Karpas-422 (cell line): ENCODE measurements at places on chromosomes 1 and 21. TPM values are rescaled to one million over a fixed set of nuclear protein-coding genes. Genes with fewer than 3 reads are reported as not detected.
A peak's percentile ranks its signal among the peaks of the same experiment; 100 is the strongest.

Gene OLIG2
- not detected in 2 replicates for total RNA-seq

Gene OR2L8
- not detected in 2 replicates for total RNA-seq

Gene TTC39A
- total RNA-seq: not detected in 2 replicates

Gene MFAP2
- total RNA-seq: not detected in 2 replicates

Gene PHC2
- total RNA-seq: 54.3 and 79.5 TPM in 2 replicates

Gene ERICH3
- total RNA-seq: 0.04 TPM in 1 of 2 replicates, not detected in the other

Gene USP48
- total RNA-seq: 26.3 and 35.1 TPM in 2 replicates

DNA sequence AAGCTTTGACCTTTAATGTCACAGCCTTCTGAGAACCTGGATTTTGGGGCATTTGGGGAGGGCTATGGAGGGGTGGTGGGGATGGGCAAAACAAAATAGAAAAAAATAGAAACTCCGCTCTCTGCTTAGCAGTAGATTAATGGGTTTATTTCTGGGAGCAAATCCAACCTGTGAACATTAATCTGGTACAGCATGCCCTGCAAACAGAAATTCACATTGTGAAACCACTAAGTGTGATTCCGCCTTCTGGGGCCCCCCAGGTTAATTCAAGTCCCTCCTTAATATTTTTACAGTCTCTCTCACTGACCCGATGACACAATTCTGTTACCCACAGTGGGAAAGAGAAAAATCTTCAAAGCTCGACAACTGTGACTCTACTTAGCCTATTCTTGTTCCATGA, 76.4 kb downstream of the TIAM1 start:
- no peaks in the 10 kb centered on the region for H3K4me1 ChIP-seq
- no peaks in the 10 kb centered on the region for H3K36me3 ChIP-seq
- H3K27me3 ChIP-seq: no peaks in the 10 kb centered on the region
- no peak for DNase-seq
- no peak overlapping the region for H3K27ac ChIP-seq

- no peak overlapping the region for H3K27ac ChIP-seq
- no peak overlapping the region for H3K4me3 ChIP-seq
- DNase-seq: no peak
- H3K36me3 ChIP-seq: no peaks in the 10 kb centered on the region
- H3K4me1 ChIP-seq: no peaks in the 10 kb centered on the region
Measured at GRCh38 chr1:164591858-164592257, 32.9 kb downstream of the PBX1 start.

- H3K4me3 ChIP-seq: no peak overlapping the region
- H3K4me1 ChIP-seq: no peaks in the 10 kb centered on the region
- no peak for DNase-seq
- H3K27ac ChIP-seq: no peak overlapping the region
- H3K36me3 ChIP-seq: no peaks in the 10 kb centered on the region
- no peaks in the 10 kb centered on the region for H3K27me3 ChIP-seq
Measured at GRCh38 chr1:179761296-179761695, 18.2 kb downstream of the FAM163A start.

DNA sequence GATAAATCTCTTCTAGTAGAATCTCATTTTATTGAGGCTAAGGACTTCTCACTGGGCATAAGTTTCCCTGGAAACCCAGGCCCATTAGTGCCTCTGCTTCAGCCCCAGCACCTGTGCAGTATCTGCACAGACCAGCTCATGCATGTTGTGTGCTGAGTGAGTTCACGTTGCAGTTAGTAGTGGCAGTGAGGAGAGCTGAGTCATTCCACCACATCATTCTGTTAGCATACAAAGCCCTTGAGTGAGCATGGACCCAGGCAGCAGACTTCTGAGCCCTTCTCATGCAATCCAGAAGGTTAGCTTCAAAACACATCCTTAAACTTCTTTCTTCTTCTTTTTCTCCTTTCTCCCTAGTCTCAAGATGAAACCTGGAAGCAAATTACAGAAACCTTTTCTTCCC, 45.8 kb upstream of the NTPCR start:
- H3K27me3 ChIP-seq: no peaks in the 10 kb centered on the region
- no peak for DNase-seq
- no peaks in the 10 kb centered on the region for H3K36me3 ChIP-seq
- H3K27ac ChIP-seq: no peak overlapping the region
- no peaks in the 10 kb centered on the region for H3K4me1 ChIP-seq

GRCh38 chr1:225514671-225515081, 86.8 kb upstream of the LBR start:
- DNase-seq: no peak
- no peaks in the 10 kb centered on the region for H3K27me3 ChIP-seq
- no peak overlapping the region for H3K27ac ChIP-seq

DNA sequence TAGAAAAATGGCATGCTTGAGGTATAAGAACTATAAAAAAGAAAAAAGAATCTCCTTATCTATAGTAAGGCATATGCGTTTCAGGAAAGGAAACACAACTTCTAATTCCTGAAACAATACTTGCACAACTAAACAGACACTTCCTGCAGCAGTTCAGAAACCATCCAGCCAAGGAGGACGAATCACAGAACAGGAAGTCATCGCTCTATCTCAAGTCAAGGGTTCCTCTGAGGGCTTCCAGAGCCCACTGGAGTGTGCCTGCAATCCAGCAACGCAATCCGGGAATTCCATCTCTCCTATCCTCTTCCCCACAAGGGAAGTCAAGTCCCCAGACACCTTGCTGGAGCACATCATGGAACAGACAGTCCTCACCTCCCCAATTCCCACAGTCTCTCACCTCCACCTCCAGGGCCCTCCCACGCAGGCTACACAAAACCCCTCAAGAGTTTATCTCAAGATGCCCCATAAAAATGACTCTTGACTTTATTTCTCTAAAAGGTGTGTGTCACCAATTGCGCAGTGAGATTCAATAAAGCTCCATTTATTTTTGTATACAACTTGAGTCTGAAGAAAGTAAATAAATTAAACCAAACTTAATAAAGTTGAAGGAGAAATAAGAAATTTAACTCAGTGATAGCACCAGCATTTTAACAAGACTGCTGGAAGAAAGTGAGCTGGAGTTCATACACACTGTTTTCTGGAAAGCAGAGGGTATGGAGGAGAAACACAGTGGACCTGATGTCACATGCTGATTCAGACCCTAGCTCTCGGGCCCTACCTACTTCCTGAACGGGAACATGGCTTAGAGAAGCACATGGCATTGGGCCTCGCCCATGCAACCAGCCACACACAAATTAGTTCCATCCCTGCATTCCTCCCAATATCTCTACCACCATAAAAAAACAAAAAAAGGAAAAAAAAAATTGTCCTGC, 39.9 kb downstream of the SIPA1L2 start:
- no peak overlapping the region for H3K4me3 ChIP-seq
- H3K36me3 ChIP-seq: no peaks in the 10 kb centered on the region
- no peaks in the 10 kb centered on the region for H3K27me3 ChIP-seq
- H3K27ac ChIP-seq: no peak overlapping the region
- no peak for DNase-seq
- no peaks in the 10 kb centered on the region for H3K4me1 ChIP-seq

- no peak overlapping the region for H3K27ac ChIP-seq
- no peak overlapping the region for H3K4me3 ChIP-seq
- H3K4me1 ChIP-seq: peaks cover 9% of the 10 kb centered on the region
- DNase-seq: no peak
Measured at GRCh38 chr21:37848721-37849490, 67.4 kb downstream of the KCNJ6 start.

- no peaks in the 10 kb centered on the region for H3K36me3 ChIP-seq
- no peak for DNase-seq
- no peaks in the 10 kb centered on the region for H3K27me3 ChIP-seq
- H3K4me3 ChIP-seq: no peak overlapping the region
Measured at GRCh38 chr1:192866241-192866868, 57.5 kb downstream of the RGS2 start.

- no peak for DNase-seq
- H3K4me3 ChIP-seq: no peak overlapping the region
- no peaks in the 10 kb centered on the region for H3K27me3 ChIP-seq
- H3K36me3 ChIP-seq: no peaks in the 10 kb centered on the region
- H3K4me1 ChIP-seq: no peaks in the 10 kb centered on the region
Measured at GRCh38 chr1:162385702-162386101, 4.2 kb downstream of the C1orf226 start.

DNA sequence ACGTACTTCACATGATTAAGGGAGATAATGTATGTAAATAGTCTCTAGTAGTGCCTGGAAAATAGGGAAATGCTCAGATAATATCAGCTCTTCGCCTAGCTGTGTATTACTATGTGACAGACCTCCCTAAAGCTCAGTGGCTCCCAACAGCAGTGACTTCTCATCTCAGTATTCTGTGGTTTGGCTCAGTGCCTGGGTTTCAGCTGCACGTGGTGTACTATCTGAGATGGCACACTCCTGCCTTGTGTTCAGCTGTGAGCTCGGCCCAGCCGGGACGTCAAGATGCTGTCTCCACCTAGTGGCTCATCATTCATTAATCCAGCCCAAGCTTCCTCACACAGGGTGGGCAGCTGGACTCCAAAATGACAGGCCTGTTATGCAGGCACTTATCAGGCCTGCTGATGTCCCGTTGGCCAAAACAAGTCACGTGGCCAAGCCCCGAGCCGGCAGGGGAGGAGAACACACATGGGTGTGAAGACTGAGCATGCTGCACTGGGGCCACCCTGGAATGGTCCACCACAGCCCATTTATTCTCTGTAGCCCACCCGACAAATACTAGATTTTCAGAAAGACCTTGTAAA, 17.8 kb downstream of the SLFNL1 start:
- H3K27ac ChIP-seq: peak overlapping the region; percentile 62
- H3K36me3 ChIP-seq: peaks cover 82% of the 10 kb centered on the region
- no peak overlapping the region for H3K4me3 ChIP-seq
- peaks cover 39% of the 10 kb centered on the region for H3K4me1 ChIP-seq
- H3K27me3 ChIP-seq: no peaks in the 10 kb centered on the region
- DNase-seq: peak; percentile 94

GRCh38 chr1:89732643-89733222, 88.1 kb upstream of the LRRC8D start:
- no peak overlapping the region for H3K4me3 ChIP-seq
- no peak for DNase-seq
- no peak overlapping the region for H3K27ac ChIP-seq
- H3K27me3 ChIP-seq: no peaks in the 10 kb centered on the region
- H3K4me1 ChIP-seq: no peaks in the 10 kb centered on the region

DNA sequence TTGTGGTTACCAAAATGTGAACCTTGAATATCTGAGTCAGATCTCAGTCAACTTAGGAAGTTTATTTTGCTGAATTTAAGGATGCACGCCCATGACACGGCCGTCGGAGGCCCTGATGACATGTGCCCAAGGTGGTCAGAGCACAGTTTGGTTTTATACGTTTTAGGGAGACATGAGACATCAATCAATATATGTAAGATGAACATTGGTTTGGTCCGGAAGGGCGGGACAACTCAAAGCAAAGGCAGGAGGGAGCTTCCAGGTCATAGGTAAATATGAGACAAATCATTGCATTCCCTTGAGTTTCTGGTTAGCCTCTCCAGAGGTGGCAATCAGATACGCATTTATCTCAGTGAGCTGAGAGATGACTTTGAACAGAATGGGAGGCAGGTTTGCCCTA, 1.0 kb upstream of the PRMT2 start:
- DNase-seq: no peak
- peaks cover 44% of the 10 kb centered on the region for H3K4me1 ChIP-seq
- H3K4me3 ChIP-seq: peak overlapping the region; percentile 88

GRCh38 chr1:91166106-91166712, 144.4 kb upstream of the ZNF644 start:
- no peaks in the 10 kb centered on the region for H3K36me3 ChIP-seq
- H3K27me3 ChIP-seq: no peaks in the 10 kb centered on the region
- no peaks in the 10 kb centered on the region for H3K4me1 ChIP-seq
- no peak overlapping the region for H3K4me3 ChIP-seq
- H3K27ac ChIP-seq: no peak overlapping the region

DNA sequence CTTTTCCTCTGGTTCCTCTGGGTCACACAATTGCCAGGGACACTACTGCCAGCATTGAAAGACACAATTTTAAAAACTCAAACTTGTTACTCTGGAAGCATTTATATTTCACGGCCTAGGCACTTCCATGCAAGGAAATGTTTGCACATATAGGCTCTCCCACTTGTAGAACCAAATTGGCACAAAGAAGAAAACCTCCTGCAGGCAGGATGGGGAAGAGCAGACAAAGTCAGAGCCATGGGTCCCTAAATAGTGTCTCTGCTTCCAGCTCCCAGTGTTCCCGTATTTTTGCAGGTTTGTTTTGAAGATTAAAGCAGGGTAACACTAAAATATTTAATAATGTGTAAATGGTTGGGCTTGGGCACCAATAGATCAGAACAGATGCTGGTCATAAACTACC, 19.0 kb upstream of the ADGRL2 start:
- H3K27ac ChIP-seq: no peak overlapping the region
- no peaks in the 10 kb centered on the region for H3K36me3 ChIP-seq
- no peaks in the 10 kb centered on the region for H3K27me3 ChIP-seq
- no peak for DNase-seq
